ENCODE measurements at places on chromosomes 7 and 10.
A peak's percentile ranks its signal among the peaks of the same experiment; 100 is the strongest.

GRCh38 chr7:139654276-139655181 lies 123.3 kb downstream of the HIPK2 start:
- DNase-seq, result no peak

- DNase-seq, result no peak
Measured at GRCh38 chr10:103232772-103233488, 12.8 kb upstream of the RPEL1 start.

DNA sequence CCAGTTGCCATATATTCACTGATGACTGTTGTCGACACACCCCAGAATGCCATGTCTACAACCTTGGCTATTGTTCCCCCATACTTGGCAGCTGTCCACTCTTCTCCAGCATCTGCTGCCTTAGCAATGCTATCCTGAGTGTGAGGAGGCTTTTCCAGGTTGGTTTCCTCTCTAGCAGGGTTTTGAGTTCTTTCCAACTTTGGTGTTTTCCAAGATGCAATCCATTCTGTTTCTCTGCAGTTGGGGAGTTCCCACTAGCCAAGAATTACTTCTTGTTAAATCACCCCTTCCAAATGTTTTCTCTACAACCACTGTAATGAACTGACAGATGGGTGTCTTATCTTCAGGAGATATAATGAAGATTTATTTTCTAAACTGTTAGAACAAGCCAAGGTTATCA lies 617.4 kb downstream of the CCSER2 start:
- no peak for DNase-seq

DNA sequence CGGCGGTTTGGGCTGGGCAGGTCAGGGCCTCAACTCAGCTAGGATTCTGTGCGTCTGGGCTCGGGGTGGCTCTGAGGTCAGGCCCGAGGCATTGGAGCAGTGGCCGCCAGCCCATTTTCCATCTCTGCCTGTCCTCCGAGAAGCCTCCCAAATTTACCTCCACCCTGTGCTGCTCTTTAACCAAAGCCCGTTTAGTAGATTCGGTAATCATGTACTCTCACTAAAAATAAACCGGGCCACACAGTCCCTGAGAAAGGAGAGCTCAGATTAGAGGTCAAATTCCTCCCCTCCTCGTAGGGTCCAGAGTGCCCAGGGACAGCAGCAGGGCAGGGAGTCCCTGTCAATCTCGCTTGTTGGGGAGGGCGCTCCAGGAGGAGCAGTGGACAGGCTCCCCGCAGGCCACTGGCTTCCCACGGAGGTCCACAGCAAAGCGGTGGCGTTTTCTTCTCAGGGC lies 88.7 kb upstream of the CHST15 start:
- no peak for DNase-seq

- DNase-seq, result no peak
Measured at GRCh38 chr10:72375585-72375984, 20.9 kb upstream of the DNAJB12 start.

DNA sequence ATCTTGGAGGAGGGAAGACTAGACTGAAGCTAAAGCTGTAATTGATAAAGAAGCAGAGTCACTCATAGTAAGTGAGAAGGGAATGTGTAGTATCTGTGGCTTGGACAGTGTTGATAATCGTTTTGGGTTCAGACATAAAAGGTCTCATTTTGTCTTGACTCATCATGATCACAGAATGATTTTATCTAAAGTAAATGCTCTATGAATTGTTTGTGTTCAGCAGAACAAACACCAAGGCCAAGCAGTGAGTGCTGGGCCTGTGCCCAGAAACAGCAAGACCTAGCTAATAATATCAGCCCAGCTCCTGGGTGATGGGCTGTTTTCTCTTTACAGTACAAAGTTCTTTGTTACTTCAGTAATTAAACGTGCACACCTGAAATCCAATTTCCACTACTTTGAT lies 26.7 kb upstream of the CD36 start:
- DNase-seq, result no peak

- no peak for DNase-seq
Measured at GRCh38 chr10:65032867-65033769, 1511.9 kb downstream of the REEP3 start.

DNA sequence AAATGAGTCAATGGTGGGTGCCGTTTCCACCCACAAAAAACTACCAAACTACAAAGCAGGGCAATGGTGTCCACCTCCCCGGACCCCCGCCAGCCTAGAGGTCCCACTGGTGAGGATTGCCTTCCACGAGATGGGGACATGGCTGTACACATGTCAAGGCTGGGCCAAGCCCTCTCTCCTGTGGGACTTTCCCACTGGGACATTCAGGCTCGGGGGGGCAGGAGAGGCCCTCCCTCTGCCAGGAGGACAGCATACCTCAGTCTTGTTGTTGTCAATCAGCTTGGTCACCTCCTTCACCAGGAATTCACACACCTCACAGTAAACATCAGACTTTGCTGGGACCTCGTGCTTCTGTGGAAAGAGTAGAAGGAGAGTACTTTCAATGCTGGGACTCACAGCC lies 31.1 kb downstream of the PSAP start:
- no peak for DNase-seq

- no peak for DNase-seq
Measured at GRCh38 chr7:100356416-100357068, 1.4 kb upstream of the PILRB start.

DNA sequence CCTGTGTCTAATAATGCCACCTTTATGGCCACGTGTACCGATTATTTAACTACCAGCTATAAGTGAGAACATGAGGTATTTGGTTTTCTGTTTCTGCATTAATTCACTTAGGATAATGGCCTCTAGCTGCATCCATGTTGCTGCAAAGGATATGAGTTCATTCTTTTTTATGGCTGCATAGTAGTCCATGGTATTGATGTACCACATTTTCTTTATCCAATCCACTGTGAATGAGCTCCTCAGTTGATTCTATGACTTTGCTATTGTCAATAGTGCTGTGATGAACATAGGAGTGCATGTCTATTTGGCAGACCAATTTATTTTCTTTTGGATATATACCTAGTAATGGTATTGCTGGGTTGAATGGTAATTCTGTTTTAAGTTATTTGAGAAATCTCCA lies 96.4 kb downstream of the SLC25A40 start:
- no peak for DNase-seq

DNA sequence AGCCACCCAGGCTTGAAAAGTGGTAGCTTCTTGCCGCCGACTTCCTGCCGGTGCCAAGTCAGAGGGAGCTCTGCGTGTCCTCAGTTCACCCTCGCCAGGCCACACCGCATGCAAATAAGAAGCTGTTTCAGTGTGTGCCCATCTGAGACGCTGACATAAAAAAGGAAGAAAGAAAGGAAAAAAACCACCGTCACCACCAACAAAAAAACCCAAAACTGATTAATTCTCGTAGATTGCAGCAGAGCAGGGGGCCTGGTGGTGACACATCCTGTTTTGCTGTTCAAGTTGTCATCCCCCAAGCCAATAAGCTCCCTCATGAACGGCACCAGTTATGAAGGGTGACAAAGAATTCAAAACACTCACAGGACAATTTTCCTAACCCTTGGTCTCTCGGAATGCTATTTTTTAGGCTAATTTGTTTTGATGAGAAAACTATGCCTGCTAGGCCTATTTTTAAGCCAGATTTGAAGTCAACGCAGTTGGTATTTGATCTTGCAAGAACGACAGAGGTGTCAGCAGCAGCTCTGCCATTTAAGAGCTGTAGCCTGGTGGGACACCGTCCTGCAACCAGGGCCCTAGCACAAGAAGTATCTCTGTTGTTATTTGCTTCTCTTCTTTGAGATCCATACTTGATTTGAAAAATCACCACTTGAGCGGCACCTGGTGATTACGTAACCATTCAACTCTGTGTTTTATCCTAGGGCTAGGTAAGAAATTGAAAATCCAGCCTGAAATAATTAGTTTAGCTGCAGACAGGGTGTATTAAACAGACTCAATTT lies 145.6 kb downstream of the PFKFB3 start:
- peak; percentile 81 for DNase-seq

GRCh38 chr10:46014683-46015405 lies 15.6 kb downstream of the NCOA4 start:
- DNase-seq, result no peak

DNA sequence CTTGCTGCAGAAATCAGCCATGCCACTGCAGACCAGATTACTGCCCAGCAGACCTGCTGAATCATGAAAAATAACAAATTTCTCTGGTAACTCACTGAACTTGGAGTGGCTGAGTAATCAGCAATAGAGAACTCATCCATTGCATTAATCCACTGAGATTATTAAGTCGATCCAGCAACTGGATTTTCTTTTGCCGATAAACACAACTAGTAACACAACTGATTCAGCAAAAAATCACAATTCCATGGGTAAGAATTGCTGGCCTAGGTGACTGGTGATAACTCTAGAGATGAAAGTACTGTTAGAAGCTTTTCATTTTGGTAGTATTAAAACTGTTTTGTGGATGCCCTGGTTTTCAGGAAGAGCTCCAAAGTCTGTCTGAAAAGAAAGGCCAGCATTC lies 214.5 kb downstream of the ETV1 start:
- DNase-seq, result no peak

GRCh38 chr10:127227663-127228062 lies 31.3 kb upstream of the INSYN2A start:
- no peak for DNase-seq

All from activated CD8-positive, alpha-beta memory T cell treated with anti-CD3 and anti-CD28 coated beads, Interleukin-2, amount 50 U/mL, for 4 hours (primary cell).